ENCODE measurements at places on chromosomes 13 and 19. TPM values are rescaled to one million over a fixed set of nuclear protein-coding genes. Genes with fewer than 3 reads are reported as not detected.

DNA sequence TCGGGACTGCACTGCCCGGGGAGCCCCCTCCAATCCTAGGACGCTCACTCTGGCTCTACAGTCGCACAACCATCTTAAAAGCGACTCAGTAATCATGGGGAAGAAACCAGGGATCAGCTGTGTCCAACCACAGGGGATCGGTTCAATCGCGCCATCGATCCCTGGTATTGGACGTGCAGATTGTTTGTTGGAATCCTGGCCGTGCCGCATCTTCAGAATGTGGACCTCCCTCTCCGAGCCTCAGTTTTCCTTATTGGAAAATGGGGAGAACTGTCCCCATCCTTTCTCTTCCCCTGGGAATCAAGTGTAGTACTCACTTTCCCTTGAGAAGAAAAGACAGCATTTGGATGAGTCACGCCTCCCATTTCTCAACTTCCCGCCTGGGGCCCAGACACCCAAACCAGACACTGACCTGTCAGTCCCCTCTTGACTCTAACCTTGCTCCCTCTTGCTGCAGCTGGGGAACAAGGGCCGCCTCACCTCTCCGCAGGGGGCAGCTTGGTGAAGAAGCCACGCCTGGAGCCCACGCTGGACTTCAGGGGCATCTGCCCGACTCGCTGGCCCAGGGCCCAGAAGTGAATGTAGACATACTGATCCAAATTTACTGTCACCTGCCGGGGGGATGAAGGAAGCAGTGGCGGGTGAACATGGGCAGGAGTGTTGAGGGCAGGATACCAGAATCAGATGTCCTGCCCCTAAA lies 17.6 kb downstream of the EMP3 start:
- DNase-seq = no peak

GRCh38 chr13:33228648-33229445 lies 56.7 kb downstream of the STARD13 start:
- peak; percentile 73 for DNase-seq

DNA sequence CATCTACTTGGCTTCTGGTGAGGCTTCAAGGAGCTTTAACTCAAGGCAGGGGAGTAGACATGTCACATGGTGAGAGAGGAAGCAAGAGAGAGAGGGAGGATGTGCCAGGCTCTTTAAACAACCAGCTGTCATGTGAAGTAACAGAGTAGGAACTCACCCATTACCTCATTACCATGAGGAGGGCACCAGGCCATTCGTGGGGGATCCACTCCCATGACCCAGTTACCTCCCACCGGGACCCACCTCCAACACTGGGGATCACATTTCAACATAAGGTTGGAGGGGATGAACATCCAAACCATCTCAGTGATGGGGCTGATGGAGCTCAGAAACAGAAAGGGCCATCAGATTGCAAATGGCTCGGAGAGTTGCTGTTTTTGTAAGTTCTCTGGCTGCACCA lies 12.9 kb downstream of the VSTM2B start:
- DNase-seq = no peak

DNA sequence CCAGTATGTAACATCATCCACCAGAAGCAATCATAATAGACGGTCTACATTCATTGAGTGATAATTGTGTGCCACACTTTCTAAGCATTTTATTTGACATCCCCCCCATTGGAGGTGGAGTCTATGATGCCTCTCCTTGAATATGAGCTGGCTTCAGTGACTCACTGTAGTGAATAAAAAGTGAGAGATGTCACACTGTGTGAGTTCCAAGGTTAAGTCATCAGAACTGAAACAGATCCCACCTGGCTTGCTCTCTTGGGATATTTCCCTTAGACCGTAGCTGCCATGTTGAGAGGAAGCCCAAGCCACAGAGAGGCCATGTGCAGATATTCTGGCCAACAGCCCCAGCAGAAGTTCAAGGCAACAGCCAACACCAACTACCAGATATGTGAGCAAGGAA lies 12.6 kb downstream of the RTBDN start:
- DNase-seq = no peak

GRCh38 chr19:33251526-33252090 lies 26.0 kb upstream of the SLC7A10 start:
- no peak for DNase-seq

DNA sequence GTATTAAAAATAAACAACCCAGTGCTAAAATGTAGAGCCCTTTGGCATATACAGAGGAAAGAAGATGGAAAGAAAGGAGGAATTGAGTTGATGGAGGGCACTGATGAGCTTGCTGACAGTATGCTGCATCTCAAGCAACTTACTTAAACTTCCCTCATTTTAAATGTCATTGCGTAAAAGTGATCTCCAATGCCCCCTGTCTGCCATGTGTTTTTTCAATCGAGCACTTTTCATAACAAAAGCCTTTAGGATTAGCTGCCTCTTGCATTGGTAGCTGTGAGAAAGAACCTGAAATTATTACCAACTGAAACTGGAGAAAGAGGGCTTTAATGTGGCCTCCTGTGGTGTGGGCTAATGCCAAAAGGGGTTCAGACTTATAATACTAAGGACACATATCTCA lies 541.6 kb downstream of the SUCLA2 start:
- peak; percentile 59 for DNase-seq

Gene C19orf38
- 0.78 TPM for total RNA-seq

DNA sequence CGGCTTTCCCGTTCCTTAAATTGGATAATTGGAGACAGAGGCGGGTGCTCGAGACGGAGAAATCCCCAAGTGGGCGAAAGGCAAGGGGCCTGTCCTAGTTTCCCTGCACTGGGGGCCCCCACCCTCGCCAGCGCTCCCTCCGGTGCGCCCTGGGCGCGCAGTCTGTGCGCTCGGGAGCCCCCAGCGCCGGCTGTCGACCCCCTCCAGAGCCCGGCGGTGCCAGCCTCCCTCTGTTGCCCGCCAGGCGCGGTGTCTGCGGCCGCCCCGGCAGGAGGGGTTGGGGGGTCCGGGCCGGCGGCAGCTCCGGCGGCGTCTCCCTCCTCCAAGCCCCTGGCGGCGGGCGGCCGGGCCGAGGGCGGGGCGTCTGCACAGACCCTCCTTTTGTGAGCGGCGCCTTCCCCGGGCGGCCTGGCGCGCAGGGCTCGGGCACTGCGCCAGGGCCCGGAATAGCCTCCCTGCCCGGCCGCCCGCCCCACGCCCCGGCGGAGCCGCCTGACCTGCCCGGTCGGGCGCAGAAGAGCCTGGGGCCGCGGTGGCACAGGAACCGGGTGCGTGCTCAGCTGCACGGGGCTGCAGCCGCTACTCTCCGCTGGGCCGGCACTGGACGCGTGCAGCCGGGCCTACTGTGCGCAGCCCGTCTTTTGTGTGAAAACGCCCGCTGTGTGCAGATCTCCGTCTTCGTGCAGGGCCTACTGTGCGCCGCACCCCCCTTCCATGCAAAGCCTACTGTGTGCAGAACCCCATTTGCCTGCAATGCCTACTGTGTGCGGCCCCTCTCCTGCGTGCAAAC lies 13.2 kb downstream of the GADD45B start:
- DNase-seq = peak; percentile 75

- no peak for DNase-seq
Measured at GRCh38 chr13:106873810-106874209, 305.9 kb upstream of the ARGLU1 start.

- peak; percentile 68 for DNase-seq
Measured at GRCh38 chr19:1284979-1285736, 515 bp upstream of the EFNA2 start.

Gene OXGR1
- 0.80 TPM for total RNA-seq

Gene BRCA2
- 28.6 TPM for total RNA-seq

GRCh38 chr19:2477732-2478191 lies 1.8 kb downstream of the GADD45B start:
- no peak for DNase-seq

Gene NEK5
- 0.73 TPM for total RNA-seq

DNA sequence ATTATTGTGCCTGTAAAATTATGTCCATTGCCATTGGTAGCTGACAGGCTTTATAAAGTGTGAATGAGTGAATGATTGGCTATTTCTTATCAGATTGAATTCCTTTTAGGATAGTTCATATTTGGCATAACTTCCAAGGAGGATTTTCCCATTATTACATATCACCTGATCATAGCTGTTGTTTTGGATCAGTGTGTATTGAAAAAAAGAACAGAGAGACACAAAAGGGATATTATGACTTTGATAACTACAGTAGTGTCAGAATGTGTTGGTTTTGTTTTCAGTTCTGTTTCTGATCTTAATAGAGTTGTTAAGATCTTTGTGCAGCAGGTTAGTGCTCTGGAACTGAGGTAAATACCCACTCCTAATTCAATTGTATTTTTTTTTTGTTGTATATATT lies 103.8 kb downstream of the LRCH1 start:
- no peak for DNase-seq

Gene BST2
- 28.9 TPM for total RNA-seq

DNA sequence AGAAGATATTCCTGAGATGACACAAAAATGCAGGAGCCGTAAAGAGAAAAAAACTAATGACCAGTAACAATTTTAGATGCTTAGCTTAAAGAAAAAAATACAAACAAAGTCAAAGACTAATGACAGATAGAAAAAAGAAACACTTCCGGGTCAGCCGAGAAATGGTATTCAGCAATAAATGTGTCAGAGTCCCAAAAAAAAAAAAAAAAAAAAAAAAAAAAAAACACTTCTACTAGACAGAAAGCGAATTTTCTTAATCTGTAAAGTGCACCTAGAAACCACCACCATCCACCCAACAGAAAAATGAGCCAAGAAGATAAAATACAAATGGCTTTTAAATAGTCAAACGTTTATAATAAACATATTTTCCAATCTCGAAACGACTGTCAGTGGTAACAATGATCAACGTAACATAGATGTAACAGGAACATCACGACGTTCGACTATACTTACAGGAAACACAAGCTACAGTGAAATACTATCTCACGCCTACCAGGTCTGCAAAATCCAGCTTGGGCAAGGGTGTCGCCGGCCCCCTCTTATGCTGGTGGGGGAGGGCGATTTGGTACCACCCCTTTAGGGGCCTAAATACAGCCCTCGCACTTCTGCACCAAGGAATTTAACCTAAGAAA lies 10.6 kb downstream of the ABHD17A start:
- DNase-seq = no peak

GRCh38 chr19:53876651-53877224 lies 5.3 kb upstream of the PRKCG start:
- DNase-seq = no peak

DNA sequence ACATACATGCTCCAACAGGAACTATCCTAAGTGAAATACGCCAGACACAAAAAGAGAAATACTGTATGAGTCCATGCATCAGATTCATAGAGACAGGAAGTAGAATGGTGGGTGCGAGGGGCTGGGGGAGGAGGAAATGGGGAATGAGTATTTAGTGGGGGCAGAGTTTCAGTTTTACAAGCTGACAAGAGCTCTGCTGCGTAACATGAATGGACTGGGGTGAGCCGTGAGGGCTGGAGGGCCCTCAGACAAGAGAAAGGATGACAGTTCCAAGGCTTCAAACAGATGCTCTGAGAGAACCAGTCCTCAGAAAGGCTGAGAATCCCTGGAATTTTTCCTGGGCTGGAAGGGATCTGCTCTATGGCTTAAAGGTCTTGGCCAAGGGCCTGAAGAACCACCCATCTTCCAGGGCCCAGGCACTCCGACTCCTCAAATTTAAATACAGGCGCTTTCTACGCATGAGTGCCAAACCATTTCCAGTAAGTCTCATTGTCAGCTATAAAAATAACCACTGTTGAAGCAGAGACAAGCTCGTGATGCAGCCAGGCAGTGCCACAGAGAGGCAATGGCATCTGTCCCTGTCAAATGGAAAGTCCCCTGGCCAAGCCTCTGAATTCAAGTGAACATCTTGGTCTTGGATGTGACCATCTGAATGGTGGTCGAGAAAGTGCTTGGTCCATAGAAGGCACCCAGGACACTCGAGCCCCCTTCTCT lies 17.5 kb downstream of the KLF2 start:
- no peak for DNase-seq

Gene SPTBN4
- 2.3 TPM for total RNA-seq

Gene VAV1
- total RNA-seq = 1.8 TPM

DNA sequence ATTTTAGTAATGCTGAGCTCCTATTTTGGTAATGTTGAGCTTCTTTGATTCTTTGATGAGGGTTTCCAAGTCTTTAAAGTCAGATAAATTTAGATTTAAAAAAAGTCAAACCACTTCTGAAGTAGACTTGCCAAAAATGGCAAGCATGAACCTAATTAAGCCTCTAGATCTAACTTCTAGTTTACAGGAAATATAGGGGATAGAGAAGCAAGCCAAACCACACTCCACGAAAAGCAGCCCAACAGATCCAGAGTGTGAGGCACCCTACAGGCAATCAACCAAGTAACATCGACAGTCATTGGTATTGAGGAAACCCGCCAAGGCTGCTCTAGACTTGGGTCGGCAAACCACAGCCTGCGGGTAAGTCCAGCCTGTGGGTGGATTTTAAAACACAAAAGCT lies 3.7 kb downstream of the GGACT start:
- peak; percentile 16 for DNase-seq

DNA sequence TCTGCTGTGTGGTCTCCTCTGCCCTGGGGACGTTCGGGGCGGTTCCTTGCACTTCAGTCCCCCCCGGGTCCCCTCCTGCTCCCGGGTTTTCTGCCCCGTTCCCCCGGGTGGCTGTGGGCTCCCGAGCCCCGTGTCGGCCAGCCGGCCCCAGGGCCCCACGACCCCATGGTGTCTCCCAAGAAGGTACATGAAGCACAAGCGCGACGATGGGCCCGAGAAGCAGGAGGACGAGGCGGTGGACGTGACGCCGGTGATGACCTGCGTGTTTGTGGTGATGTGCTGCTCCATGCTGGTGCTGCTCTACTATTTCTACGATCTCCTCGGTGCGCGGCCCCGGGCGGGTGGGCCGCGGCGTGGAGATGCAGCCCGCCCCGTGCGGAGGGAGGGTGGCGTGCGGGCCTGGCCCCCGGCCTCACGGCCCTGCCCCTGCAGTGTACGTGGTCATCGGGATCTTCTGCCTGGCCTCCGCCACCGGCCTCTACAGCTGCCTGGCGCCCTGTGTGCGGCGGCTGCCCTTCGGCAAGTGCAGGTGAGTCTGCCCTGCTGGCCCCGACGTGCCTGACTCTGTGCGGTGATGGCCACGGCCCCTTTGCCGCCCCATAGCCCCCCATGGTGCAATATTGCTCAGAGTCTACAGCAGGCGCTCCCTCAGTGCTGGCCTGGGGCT lies 11.3 kb downstream of the SPPL2B start:
- no peak for DNase-seq

- no peak for DNase-seq
Measured at GRCh38 chr13:44765001-44765471, 188.9 kb upstream of the TSC22D1 start.

DNA sequence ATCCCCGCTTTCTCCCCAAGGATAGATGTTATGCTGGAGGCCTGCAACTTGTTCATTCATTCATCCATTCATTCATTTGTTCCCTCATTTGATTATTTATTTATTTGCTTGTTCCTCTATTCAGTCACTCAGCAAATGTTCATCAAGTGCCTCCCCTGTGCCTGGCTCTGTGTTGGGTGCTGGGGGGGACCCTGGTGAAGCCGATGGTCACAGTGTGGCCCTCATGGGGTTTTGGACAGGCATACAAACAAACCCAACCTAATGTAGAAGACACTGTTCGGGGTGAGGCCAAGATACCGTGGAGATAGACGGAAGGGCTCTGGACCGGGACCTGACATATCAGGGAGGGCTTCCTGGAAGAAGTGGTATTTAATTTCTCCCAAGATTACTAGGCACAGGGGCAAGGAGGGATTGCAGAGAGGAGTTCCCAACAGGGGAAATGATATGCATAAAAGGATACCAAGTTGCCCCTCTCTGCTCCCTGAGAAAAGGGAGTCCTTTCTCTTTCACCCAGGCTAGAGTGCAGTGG lies 58.1 kb downstream of the ZNF536 start:
- DNase-seq = no peak

Gene LAIR1
- total RNA-seq = not detected
